Activated CD8-positive, alpha-beta memory T cell treated with anti-CD3 and anti-CD28 coated beads, Interleukin-2, amount 10 ng/mL, durations not matched to agents 7 days and 5 days (primary cell): ENCODE measurements at places on chromosomes 11 and 22.

DNA sequence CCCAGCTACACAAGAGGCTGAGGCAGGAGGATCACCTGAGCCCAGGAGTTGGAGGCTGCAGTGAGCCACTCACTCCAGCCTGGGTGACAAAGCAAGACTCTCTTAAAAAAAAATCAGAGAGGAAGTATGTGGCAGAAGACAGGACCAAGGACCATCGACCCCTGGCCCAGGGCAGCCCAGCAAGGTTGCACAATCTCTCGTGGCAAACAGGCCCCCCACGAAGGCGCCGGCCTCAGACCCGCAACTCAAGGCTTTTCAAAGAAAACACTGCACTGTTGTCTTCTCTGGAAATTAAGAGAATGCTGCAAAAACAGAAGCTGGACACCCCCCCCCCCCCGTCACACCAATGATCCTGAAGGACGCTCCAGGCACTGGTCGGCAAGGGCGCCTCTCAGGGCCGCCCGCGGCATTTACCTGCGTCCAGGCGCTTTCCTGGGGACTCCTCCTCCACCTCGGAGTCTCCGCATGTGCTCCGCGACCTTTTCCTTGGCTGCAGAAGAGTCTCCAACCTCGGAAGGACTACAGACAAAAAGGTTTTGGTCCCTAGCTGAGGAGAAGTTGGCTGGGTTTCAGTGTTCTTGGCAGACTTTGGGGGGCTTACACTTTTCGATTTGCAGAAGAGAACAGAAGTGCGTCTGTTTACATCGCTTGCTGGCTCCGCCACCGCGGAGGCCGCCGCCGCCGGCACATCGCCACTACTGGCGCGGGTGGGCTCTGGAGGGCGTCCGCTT lies 40.5 kb downstream of the BRD1 start:
- no peak for DNase-seq

- DNase-seq = no peak
Observed at GRCh38 chr11:9639985-9640384, 23.9 kb upstream of the SWAP70 start.

GRCh38 chr11:114612686-114613085 lies 17.1 kb upstream of the NXPE4 start:
- DNase-seq = no peak

GRCh38 chr22:37657590-37658132 lies 862 bp upstream of the PDXP start:
- no peak for DNase-seq

GRCh38 chr11:132971351-132971750 lies 561.0 kb downstream of the OPCML start:
- no peak for DNase-seq

DNA sequence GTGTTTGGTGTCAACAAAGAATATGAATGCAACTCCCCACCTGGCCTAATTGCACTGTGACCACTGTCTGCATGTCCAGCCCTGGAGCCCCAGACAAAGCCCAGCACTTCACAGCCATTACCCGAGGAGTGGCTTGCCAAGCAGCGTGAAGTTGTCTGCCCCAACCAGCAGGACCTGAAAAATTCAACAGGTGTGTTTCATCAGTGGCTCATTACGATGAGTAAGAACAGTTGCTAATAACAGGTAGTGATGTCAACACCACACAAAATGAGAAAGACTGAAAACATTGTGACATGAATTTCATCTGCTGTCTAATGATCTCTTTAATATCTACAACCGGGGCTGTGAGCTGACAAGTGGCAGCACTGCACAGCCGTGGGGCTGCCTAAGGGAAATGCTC lies 10.3 kb downstream of the MRPL21 start:
- DNase-seq = no peak

DNA sequence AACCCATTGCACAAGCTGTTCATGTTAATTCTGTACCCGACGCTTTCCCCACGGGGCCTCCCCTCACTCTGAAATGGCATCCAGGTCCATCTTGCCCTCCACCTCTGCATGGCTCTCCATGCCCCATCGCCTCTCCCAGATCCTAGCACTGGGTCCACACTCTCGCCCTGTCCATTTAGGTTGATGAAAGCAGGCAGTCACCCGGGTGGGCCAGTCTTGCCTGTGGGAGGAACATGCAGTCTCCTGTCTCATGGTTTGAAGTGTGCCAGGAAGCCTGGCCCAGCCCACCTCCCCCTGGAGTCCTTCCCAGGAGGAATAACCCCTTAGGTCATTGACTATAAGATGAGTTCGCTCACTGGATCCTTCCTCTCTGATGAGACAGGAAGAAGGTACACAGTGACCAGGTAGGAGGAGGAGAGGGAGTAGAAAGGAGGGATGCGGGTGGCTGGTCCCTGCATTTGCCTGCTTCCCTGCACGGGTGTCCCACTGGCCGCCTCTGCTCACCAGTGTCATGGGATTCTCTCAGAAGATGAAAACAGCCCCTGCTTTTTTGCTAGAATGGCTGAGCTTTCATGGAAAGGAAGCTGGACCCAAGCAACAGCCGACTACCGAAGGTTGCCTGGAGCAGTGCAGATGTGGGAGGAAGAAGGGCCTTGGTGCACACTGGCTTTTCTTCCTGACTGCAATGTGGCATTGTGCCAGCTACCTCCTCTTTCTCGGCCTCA lies 6.8 kb downstream of the TMEM121B start:
- no peak for DNase-seq

- DNase-seq = no peak
Observed at GRCh38 chr22:49349841-49350381, 477.8 kb downstream of the BRD1 start.

DNA sequence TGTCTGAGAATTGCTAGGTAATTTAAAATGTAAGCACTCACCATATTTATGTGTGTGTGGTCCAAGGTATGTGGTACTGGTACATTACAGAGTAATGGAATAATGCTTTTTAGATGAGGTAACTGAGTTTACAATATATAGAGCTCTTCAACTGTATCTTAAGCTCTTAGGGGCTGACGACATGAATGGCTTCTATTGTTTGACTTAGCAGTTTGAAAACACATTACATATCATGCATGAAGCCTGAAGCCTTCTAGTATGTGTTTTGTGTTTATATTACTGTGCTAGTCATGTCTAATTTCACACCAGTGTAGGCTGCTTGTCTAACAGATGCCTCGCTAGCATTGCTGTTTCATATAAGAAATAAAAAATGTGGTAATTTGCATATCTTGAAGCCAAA lies 37.2 kb downstream of the GAS2 start:
- no peak for DNase-seq

DNA sequence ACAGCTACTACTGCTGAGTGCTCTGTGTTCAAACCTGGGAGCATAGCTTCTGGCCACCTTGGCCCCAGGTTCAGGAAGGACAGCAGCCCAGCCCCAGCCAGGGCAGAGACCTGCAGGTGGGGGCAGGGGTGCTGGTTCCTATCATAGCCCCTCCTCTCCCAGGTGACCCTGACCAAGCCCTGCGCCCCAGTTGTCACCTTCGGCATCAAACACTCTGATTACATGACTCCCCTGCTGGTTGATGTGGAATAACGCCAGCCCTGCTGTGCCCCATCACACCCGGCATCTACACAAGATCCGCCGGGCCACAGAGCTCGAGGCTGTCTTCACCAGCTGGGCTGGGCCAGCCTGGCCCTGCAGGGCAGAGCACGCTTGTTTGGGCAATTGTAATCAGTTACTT lies 6.9 kb downstream of the SCGB1C1 start:
- peak; percentile 39 for DNase-seq

DNA sequence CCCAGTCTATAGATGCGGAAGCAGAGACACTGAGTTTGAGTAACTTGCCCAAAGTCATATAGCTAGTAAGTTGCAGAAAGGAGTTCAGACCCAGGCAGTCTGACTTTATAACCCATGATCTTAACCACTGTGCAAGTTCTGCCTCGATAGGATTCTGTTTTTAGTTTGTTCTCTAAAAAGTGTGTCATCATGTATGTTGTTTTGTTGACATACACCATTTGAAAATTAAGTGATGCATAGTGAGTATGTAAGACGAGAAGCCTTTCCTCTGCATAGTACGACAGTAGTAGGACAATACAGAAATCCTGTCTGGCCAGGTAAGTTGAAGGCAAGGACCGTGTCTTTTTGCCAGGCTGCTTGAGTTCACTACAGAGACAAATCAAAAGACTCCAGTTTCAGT lies 3.3 kb downstream of the ZC3H12C start:
- DNase-seq = no peak

- DNase-seq = peak; percentile 86
Observed at GRCh38 chr22:44182588-44183286, 2.0 kb downstream of the PARVG start.

DNA sequence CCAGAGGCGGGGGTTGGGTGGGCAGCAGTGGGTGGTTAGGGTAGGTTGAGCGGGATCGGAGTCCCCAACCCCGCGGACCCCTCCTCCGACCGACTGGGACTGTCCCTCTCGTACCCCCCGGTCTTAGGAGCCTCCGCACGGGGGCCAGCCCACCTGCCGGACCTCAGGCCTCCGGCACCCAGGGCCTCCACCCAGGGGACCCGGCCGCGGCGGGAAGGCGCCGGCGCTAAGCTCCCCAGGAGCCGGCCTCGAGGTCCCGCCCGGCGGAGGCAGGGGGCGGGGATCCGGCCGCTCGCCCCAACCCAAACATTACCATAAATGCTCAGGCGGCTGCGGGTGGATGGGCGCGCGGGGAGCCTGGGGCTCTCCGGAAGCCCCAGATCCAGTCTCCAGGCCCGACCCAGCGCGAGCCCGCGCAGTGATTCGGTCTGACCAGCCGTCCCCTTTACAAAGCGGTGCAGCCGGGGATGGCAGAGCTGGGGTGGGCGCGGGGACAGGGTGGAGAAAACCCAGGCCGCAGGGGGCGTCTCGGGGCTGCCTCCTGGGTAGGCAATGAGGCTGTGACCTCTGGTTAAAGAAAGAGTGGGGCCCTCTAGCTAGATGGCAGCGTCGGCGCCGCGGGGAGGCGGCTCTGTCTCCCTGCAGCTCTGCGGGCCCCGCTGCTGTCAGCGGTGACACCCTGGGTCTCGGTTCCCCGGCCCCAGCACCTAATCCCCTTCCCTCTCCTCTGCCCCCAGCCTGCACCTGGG lies 4.0 kb upstream of the MCAM start:
- DNase-seq = peak; percentile 81

GRCh38 chr22:48660790-48661740 lies 1166.6 kb downstream of the BRD1 start:
- no peak for DNase-seq

DNA sequence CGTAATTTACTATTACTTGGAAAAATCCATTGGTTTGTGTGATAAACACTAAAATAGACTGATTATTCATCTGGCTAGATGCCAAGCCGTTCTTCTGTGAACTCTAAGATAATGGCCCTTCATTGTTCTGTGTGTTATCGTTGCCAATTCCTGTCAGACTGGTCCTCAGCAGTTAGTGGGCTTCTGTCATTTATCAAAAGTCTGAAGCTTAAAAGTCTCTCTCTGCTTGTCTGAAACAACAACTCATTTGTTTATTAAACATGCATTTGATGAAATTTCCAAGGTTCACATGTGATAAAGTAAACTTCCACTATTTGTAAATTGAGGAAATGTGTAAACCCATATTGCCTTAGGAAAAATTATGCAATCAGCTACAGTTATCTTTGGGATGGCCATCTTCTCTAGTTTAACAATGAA lies 21.1 kb upstream of the RDX start:
- DNase-seq = no peak

DNA sequence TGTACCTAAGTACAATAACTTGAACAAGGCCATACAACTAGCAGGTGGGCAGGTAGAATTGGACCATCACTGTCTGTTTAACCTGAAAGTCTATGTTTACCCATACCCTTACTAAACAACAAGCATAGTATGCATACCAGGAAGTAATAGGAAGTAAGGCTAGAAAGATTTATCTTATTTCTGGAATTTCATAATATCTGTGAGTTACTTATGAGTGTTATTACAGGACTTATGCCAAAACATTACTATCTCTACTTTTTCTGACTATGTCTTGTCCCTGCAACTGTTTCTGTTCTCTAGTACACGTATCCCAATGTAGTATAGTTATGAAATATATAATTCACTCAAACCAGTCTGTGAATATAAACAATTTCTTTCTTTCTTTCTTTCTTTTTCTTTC lies 1400.8 kb upstream of the TENM4 start:
- DNase-seq = no peak

DNA sequence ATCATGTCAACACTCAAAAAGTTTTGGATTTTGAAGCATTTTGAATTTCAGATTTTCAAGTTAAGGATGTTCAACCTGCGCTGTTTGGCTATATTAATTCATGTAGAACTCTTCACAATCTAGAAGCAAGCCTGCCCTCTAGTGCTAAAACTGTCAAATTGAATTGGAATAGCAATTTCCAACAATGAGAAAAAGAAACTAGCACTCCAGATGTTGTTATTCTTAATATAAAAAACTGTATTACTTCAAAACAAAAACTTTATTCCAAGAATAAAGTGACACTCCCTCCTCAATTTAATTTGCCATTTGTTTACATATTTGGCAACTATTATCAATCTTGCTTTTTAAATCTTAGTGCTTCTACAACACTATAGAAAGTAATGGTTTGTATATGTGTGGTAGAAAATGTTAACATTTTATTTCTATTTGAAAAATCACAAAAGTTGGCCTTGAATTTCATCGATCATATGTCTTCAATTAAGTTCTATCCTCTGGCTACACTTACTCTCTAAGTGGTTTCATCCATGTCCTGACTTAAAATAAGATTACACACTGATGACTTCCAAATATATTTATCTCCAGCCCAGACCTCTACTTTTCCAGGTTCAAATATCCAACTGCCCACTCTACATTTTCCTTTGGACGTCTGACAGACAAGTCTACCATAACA lies 36.6 kb downstream of the DCUN1D5 start:
- no peak for DNase-seq

DNA sequence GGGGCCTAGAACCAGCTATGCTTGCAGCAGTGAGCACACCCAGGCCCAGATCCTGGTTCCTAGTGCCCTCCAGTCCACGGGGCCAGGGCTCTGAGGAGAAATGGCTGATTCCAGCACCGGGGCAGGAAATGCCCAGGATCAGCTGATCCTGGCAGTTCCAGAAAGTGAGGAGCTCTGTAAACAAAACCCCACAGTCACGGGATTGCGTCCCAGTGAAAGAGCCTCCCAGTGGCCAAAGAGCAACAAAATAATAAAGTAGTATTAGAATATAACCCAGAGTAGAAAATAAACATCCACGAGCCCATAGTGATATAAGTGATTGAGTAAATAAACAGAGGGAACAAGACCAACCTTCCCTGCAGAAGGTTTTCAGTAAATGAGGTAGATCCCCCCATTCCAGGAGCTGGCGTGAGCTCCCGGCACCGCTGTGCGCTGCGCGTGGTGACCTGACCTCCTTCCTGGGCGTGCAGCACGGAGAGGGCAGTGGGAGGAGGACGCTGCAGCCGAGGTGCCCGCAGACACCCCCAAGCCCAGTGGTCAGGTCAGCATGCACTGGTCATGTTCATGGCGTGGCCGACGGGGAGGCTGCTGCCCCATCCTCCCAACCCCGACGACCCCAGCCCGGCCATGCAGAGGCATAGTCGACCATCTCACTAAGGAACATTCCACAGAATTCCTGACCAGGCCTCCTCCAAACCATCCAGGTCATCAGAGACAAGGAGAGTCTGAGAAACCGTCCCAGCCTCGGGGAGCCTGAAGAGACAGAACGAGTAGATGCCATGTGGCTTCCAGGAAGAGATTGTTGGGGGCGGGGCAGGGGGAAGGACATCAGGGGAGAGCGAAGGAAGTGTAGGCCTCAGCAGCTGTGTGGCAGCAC lies 19.8 kb downstream of the PTDSS2 start:
- DNase-seq = no peak

- DNase-seq = peak; percentile 33
Observed at GRCh38 chr22:49205483-49205800, 622.2 kb downstream of the BRD1 start.
